NCI-H2081 treated with DMSO at 0.1 percent for 48 hours (cell line): ENCODE measurements at places on chromosomes 5 and 9.

DNA sequence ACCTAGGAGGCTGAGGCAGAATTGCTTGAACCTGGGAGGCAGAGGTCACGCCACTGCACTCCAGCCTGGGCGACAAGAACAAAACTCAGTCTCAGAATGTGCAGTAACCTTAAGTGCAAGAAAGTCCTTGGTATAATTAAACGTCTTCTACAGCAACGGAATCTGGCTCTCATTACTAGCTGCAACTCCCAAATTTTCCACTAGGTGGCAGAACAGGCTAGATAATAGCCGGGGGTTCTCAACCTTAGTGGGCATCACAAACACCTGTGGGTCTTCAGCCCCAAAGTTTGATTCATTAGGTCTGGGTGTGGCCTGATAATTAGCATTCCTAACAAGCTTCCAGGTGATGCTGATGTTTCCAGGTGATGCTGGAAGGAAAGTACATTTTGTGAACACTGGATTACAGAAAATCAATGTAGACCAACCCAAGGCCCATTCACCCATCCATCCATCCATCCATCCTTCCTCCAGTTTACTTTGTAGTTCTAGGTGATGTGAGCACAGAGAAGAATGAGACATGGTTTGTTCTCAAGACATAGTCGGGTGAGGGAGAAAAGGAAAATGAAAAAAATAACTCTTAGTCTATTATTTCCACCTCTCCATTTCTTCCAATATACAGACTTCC is 37.3 kb downstream of the FBXW2 start:
- no peak for DNase-seq

GRCh38 chr5:9596824-9597223 is 33.3 kb downstream of the TAS2R1 start:
- DNase-seq: no peak

DNA sequence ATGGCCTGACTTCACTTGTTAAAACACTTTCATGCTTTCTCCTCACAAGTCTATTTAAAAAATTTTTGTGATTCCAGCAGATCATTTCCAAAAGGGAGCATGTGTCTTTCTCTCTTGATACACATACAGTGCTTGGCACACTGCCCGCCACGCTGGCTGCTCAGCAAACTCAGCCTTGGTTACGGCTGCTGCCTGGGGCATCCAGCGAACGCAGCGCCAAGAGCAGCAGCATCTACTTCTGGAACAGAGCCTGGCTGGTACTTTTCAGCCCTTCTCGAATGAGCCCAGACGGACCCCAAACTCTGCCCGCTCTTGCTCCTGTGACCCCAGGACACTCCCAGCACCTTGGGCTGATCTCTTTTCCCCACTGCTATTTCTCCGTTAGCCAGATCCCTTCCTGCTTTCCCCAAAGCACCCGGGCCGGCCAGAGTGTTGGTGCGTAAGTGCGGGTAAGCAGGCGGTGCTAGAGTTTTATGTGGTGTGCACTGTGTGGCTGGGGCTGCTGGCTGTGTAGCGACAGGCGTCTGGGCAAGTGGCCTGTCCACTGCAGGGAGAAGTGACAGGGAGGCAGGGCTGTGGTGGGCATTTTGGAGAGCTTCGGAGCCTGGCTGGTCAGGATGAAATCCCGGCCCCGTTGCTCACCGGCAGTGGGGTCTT is 73.2 kb downstream of the SH3PXD2B start:
- DNase-seq: no peak

DNA sequence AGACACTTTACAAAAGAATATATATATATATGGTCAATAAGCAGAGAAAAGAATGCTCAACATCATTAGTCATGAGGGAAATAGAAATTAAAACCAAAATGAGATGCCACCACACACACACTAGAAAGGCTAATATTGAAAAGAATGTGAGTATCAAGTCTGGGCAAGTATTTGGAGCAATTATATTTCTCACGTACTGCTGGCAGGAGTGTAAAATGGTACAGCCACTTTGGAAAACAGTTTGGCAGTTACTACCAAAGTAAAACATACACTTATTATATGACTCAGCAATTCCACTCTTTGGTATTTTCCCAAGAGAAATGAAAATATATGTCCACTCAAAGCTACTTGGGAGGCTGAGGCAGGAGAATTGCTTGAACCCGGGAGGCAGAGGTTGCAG is 29.8 kb downstream of the NEUROG1 start:
- DNase-seq: no peak

- no peak for DNase-seq
Observed at GRCh38 chr9:131826966-131827525, 87.2 kb upstream of the RAPGEF1 start.
